Brain pericyte (primary cell): ENCODE measurements at places on chromosomes 2 and 18.

- no peak for DNase-seq
These were observed 70.3 kb upstream of the DOCK10 start for GRCh38 chr2:225112362-225113126.

GRCh38 chr18:54269893-54270844, 852 bp downstream of the POLI start:
- DNase-seq = no peak

DNA sequence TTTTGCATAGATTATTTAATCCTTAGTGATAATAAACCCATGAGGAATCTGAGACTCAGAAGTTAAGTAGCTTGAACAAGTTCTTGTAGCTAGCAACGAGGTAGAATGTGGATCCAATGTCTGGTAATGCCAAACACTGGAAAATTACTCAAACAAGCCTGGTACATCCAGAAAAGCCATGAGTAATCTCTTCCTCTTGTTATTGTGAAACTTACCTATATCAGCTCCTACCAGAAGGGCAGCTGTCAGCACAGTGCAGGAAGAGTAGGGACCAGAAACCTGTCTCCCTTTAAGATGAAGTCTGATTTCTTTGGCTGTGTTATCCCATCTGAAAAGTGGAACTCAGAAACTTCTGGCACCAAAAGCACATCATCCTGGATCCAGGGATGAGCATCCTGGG, 7.7 kb upstream of the SERPINB8 start:
- no peak for DNase-seq

DNA sequence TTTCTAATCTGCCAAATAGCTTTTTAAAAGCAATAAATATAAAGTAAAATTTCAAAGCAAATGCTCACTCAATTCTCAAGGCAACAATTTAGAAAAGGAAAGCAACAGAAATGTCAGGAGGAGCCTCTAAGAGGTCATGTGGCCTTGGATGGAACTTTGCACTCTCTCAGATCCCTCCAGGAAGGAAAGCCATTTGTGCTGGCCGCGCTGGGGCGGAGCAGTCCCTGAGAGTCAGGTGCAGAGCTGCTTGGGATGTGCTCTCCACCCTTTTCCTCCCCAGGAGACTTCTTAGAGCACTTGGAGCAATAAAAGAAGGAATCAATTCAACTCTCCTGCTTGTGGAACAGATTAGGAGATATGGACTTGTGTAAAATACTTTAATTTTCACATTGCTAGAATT, 379.8 kb upstream of the LINC00305 start:
- DNase-seq = no peak

DNA sequence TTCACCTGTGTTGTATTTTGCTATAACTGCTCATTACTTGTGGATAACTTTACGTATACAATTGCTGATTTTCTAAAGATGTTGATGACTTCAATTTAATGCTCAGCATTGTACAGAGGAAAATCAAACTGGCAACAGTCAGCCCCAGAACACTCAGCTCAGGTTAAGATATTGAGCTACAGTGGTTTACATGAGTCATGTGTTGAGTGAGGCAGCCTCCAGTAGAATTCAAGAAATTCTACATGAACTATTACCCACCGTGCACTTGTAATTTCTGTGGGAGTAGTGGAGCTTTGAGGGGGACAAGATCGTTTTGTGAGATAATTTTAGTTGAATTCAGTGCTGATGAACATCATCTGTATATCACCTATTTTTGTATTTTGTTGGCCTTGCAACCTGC, 292.3 kb downstream of the ALPK2 start:
- no peak for DNase-seq
